Body of pancreas (tissue), 4 donors: ENCODE measurements at places on chromosomes 5 and 9. TPM values are rescaled to one million over a fixed set of nuclear protein-coding genes. Genes with fewer than 3 reads are reported as not detected.

DNA sequence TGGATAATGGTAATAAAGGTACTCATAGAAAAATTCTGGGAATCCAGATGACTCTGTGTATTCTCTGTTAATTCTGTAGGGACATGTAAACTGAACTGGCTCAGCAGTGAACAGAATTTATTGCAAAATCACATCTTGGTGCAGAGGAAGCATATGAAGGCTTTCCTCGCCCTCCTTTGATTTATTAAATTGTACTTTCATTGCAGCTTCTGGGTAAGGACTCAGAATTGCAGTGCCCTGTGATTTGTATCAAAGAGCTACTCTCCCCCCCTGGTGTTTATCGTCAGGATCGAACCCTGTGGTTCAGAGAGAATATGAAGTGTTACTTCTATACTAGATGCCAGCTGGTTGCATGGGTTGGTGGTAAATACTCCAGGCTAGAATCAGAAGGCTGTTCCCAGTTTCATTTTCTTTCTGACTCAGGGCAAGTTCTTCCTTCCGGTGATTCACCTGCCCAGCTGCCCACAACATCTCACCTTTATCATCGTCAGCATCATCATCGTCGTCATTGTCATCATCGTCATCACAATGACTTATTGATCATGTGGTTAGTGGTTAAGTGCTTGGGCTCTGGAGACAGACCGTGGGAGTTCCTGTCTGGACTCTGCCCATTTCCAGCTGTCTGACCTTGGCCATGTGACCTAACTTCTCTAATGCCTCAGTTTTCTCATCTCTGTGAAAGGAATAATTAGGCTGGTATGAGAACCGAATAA lies 238.8 kb downstream of the ARHGAP26 start:
- DNase-seq, result no peak

GRCh38 chr9:138053321-138053868 lies 175.8 kb downstream of the CACNA1B start:
- DNase-seq, result no peak

- DNase-seq, result no peak
Observed at GRCh38 chr9:35338561-35339274, 151.2 kb upstream of the RUSC2 start.

Gene IL5
- not detected for total RNA-seq

Gene FAM169A
- 2.9 TPM for total RNA-seq

- DNase-seq, result no peak
Observed at GRCh38 chr9:33306037-33306436, 15.7 kb downstream of the NFX1 start.

GRCh38 chr9:14131356-14132088 lies 182.4 kb downstream of the NFIB start:
- peak; percentile 52 for DNase-seq

Gene SMIM33
- not detected for total RNA-seq

Gene ADAMTSL2
- 21.8 TPM for total RNA-seq

DNA sequence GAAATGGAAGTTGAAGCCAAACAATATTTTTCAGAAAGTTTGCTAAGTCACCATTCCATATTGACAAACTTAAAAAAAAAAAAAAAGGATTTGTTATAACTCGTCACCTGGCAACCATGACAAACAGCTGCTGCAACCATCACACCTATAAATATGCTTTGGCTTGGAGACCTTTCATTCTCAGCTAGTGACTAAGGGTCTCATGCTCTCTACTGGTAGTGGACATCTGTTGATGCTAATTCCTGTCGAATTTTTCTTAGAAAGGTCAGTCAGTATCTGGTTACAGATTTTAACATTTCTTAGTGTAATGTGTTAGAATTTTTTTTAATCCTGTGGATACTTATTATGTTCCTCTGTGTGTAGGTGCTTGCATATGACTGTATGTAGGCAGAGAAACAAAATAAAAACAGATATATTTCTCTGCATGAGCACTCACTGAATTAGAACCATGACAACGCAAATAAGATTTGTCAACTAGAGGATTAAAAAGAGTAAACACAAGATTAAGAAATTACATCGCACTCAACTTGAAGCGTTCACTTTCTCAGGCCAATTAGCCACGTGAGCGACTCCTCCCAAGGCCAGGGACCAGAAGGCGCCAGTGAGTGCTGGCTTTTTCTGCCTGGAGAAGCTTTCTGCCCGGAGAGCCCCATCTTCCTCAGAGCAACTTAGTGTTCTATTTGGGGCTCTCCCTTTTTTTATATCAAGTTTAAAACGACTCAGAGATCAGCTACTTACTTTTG lies 27.0 kb upstream of the ZNF622 start:
- DNase-seq, result peak; percentile 82

GRCh38 chr9:27628311-27628710 lies 55.0 kb upstream of the C9orf72 start:
- no peak for DNase-seq

Gene PCDHA11
- total RNA-seq, result 4.9 TPM
